ENCODE measurements at places on chromosomes 1 and 21.

DNA sequence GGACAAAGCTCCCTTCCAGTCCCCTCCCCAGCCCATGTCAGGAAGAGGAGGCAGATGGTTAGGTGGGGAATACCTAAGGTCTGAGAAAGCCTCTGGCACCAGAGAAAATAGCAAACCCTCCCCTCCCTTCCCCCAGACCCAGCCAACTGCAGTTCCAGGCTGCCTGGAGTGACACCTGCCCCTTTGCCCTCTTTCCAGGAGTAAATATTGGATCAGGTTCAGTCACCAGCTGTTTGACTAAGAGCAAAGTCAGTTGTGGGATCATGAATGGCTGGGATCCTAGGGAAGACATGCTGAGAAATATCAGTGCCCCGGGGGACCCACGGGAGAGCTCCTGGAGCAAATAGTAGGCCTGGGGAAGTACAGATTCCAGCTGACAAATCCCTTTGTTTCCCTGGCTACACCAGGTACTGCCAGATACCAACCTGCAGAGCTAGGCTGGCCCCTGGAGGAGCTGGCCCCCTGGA lies 12.2 kb upstream of the CDK18 start:
- no peak for DNase-seq

DNA sequence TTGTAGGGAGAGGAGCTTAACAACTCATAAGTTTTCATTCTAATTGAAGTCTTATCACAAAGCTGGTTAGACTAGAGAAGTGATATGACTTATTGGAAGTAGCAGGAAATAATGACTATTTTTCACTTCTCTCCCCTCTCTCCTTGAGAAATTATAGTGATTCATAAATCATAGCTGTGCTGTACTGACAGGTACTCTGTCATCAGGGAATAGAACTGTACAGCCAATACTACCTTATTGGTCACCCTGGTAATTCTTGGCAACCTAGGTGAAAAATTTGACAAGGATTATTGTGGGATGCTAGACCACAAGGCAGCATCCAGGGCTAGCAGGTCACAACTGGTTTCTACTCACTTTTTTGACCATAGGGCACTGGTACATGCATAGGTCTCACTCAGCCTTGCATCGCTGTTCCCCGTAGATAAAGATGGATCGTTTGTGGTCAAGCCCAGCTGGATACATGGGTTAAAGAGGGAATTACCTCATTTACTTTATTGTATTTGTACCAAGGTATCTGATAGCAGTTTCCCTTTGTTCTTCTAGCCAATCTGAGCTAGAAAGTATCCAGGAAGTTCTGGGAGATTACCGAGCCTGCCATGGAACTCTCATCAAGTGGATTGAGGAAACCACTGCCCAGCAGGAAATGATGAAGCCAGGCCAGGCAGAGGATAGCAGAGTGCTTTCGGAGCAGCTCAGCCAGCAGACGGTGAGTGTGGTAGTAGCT lies 113.6 kb downstream of the MACF1 start:
- no peak for DNase-seq

DNA sequence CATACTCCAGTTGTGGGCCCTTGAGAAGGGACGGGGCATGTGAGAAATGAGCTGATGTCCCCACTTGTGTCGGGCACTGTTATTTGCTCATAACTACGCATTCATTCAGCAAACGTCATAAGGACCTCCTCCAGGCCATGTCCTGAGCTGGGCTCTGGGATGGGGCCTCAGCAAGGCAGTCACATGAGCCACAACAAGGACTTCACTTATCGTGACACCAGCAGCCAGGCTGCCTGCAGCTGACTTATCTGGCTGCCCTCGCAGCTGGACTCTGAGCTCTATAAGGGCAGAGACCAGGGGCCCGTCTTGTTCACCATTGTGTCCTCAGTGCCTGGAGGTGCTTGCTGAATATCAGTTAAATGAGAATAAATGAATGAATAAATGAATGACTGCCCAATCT lies 37.5 kb upstream of the GRIK3 start:
- no peak for DNase-seq

GRCh38 chr1:43622901-43623780 lies 26.8 kb upstream of the KDM4A start:
- DNase-seq = no peak

GRCh38 chr1:36367066-36367465 lies 18.7 kb downstream of the STK40 start:
- DNase-seq = no peak
